Suppressor macrophage (primary cell): ENCODE measurements at places on chromosomes 16 and 17.

DNA sequence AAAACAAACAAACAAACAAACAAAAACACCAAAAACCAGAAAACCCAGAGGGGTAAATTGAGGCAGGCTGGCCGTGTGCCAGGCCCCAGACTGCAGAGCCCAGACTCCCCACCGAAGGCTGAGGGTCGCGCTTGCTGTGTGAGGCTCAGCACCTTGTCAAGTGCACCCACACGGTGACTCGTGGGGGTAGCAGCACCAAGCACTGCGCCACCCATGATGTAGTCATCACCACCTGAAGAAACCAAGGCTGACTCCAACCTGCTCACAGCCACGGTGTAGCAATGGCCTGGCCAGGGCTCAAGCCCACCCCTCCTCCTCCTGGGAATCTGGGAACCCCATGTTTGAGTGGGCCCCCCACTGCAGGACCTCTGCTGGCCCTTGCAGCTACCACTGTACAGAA lies 11.9 kb downstream of the MCRIP1 start:
- DNase-seq = no peak

DNA sequence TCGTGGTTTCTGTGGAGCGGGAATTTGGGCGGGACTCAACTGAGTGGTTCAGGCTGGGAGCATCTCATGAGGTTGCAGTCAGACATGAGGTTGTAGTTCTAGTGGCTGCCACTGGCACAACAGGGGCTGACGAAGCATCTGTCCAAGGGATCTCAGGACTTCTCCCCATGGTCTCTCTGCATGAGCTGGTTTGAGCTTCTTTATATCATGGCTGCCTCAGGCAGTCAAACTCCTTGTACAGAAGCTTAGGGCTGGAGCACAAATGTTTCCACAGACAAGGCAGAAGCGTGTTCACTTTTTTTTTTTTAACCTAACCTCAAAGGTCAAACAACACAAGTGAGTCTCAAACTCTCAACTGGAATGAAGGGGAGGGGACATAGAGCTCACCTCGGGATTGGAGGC lies 243.3 kb downstream of the MSI2 start:
- DNase-seq = no peak

GRCh38 chr17:82023447-82024241 lies 539 bp downstream of the LRRC45 start:
- peak; percentile 60 for DNase-seq

GRCh38 chr17:31541559-31541958 lies 150.1 kb downstream of the RAB11FIP4 start:
- DNase-seq = peak; percentile 30
